Right forelimb (tissue), 1 donor: ENCODE measurements at places on chromosomes 5 and 9.
A peak's percentile ranks its signal among the peaks of the same experiment; 100 is the strongest.

DNA sequence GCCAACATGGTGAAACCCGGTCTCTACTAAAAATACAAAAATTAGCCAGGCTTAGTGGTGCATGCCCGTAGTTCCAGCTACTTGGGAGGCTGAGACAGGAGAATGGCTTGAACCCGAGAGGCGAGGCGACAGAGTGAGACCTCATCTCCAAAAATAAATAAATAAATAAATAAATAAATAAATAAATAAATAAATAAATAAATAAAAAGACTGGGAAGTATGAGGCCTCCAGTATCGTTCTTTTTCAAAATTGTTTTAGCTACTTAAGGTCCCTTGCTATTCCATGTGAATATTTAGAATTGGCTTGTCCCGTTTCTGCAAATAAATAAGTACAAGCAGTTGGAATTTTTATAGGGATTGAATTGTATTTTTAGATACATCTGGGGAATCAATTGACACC, 3.0 kb upstream of the SETX start:
- DNase-seq, result no peak

DNA sequence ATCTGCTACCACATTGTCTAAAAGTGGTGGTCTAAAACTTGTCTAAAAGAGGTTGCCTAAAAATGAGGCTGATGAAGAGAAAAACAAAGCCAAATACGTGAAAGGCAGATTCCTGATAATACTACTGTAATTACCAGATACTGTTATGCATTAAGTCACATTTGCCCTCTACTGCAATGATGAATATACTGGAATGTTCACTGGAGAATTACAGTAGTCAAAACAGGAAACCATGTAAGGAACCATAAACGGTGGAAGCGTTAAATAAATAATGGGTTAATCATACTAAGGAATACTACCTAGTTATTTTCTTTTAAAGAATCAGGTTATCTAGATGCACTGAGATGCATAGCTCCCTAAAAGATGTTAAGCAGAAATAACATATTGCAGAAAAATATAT, 201.3 kb downstream of the MCTP1 start:
- DNase-seq, result no peak

- DNase-seq, result no peak
Measured at GRCh38 chr9:36470643-36471290, 70.7 kb upstream of the RNF38 start.

DNA sequence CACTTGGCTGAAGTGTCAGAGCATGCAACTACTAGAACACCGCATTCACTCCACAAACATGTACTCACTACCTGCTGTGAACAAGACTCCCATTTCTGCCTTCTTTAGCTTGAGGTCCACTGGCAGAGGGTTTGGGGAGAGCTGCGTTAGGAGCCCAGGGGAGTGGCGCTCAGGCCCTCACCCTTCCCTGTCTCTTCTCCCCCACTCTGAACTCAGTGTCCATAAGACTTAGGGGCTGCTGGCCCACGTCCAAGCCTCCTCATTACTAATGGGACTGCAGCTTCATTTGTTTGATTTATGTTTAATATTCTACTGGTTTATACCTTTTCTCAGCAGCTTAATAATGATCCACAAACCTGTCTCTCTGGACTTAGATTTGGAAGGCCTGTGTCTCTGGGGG, 70.9 kb downstream of the HSPA4 start:
- peak; percentile 20 for DNase-seq

DNA sequence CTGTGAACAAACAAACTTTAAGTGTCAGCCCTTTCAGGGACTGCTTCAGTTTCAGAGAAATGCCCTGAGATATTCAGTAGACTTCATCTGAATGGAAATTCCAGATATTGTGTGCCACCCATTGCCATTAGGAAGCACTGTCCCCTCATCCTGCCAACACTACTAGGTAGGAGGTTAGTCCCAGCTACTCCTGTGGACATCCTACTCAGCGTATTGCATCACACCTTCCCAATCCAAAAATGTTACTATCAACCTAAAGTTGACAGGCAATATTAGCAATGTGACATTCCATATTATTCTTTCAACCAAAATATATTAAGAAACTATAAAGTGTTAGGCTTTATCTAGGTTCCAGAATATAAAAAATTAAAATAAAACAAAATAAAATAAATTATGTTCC, 552.0 kb upstream of the ST8SIA4 start:
- no peak for DNase-seq

- no peak for DNase-seq
Measured at GRCh38 chr9:124436320-124436719, 13.9 kb upstream of the ADGRD2 start.

DNA sequence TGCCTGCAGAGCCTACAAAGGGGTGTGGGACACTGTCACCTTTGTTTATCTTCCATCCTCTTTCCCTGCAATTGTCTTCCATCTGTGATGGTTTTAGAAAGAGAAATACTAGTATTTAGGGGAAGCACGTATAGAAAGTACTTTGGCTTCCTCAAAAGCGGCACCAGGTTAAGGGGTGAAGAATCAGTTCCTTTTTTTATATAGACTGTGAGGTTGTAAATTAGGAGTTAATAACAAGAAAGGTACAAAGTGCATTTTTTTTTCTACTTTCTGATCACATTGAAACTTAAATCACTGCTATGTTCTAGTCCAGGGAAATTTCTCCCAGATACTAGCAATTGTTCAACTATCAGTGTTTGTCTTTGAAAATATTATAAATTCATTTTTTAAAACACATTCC, 219.3 kb downstream of the CEMIP2 start:
- no peak for DNase-seq

GRCh38 chr5:89421035-89421434, 538.1 kb upstream of the MEF2C start:
- DNase-seq, result no peak

DNA sequence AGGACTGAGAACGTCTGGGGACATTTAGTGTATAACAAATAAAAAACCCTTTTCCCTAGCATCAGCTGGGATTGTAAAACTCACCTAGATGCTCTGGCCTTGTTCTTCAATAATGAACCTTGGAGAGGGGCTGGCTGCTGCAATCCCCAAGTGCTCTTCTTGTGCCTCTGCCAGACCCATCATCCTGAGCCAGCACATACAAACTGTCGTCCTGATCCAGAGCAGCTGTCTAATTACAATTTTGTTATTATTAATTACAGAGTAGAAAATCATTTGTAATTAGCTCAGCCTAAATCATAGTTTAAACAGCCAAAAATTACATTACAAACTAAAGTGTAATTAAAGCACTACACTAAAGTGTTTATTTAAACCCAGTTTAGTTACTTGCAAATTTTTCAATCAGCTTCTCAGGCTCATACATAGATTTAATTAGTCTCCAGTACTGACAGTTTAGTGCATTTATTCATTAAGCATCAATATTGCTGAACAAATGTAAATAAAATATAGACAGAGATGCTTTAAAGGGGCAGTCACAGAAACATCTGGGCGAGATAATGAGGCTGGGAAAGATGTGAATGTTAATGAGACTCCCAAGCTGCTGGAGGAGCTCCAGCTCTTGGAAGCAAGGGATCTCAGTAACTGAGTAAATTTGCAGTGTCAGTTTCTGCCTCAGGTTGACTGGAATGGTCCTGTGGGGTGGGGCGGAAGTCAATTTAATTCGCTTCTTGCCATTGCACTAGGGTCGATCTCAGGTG, 632.3 kb upstream of the TLE4 start:
- no peak for DNase-seq

GRCh38 chr5:23013395-23013998, 160.4 kb upstream of the CDH12 start:
- no peak for DNase-seq

- no peak for DNase-seq
Measured at GRCh38 chr5:103409013-103409670, 150.6 kb downstream of the MACIR start.

GRCh38 chr5:109905906-109906305, 216.2 kb downstream of the MAN2A1 start:
- no peak for DNase-seq

DNA sequence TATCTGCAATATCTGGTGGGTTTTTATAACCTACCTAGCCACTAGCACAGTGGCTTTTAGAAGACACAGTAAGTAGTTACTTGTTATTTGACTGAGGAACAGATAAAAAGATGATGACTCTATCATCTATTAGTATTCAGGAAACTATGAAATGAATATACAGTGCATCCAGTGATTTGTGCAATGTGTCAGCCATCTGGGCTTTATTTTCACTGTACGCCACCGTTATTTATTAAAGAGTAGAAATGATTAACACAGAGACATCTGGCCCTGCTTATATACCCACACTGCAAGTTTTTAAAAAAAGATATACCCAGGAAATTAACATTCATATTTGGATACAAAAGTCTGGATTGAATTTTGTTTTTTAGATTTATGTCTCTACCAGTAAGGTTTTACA, 408.4 kb downstream of the PDE4D start:
- no peak for DNase-seq

DNA sequence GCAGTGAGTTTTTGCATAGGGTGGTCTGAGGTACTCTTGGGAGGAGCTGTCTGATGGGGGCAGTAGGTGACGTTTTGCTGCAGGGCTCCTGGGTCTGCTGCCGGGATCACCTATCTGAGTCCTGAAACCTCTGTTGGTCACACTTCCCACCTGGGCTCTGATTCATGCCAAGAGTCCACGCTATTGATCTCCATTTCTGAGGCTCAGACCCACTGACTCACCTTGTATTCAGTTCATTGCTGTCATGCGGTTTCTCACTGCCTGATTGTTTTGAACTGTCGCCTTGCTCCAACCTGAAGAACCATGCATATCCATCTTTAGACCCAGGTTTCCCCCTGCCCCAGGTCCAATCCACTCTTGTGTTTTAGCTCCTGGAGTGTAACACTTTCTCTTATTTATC, 101.3 kb downstream of the NPR3 start:
- no peak for DNase-seq

DNA sequence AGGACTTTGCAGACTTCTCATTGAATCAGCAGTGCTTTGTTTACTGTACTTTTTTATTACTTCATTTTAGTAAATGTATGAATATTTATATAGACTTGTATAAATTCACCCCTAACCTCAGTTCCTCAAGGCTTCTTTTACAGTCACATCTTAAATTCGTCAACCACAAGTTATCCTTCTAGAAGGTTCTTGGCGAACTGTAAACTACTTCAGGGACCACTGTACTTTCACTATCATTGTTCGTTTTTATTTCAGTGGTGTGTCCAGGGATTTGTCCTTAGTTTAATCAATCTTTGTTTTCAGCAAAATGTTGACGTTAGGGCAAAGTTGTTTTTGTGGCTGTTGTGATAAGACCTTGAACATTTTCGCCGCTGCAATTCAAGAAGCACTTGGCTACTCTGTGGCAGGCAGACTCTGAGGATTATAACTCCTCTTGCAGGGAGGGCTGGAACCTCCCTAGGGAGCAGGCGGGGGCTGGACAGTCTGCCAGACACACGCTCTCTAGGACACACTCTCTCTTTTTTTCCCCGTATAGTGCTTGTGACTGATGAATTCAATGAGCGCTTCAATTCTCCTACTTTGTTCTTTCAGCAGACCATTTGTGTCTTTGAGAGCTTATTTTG, 252.8 kb downstream of the FBXL7 start:
- no peak for DNase-seq

- DNase-seq, result peak; percentile 68
Measured at GRCh38 chr5:98771382-98772109, 1.9 kb upstream of the RGMB start.

DNA sequence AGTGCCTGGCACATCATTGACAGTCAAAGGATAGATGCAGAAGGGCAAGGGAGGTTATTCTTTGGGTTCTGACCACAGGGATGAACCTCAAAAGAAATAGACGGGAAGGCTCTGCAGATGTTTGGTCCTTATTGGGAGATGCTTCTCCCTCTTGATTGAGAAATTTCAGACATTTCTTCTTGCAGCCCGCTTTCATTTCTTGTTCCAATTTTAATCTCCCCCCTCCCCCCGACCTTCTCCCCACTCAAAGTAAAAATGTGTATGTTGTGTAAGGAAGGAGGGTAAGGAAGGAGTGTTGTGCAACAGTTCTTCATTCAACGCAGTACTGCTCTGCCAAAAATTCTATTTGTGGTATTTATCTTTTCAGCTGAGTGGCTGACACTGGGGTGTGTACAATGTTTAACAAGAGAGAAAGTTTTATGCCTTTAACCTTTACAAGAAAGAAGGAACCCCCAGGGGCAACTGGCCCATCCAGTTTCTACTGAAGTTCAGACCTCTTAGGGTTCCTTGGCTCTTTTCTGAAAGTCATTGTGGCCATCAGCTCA, 46.3 kb upstream of the TNFSF15 start:
- no peak for DNase-seq

DNA sequence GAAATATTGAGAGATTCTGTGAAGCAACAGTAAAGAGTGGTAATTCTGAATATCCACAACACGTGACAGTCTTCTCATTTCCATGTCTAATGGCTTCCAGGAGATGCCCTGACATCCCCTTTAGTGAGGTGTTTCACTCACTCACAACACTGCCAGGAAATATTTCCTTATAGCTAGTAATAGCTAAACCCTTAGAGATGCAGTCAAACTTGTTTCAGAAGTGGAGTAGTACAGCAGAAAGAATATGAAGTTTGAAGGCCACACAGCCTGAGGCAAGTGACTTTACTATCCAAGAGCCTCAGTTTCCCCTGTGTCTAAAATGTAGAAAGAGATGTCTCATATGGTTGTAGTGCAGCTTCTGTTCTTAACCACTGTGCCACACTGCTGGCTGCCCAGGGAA, 139.2 kb downstream of the CDK5RAP2 start:
- DNase-seq, result no peak

DNA sequence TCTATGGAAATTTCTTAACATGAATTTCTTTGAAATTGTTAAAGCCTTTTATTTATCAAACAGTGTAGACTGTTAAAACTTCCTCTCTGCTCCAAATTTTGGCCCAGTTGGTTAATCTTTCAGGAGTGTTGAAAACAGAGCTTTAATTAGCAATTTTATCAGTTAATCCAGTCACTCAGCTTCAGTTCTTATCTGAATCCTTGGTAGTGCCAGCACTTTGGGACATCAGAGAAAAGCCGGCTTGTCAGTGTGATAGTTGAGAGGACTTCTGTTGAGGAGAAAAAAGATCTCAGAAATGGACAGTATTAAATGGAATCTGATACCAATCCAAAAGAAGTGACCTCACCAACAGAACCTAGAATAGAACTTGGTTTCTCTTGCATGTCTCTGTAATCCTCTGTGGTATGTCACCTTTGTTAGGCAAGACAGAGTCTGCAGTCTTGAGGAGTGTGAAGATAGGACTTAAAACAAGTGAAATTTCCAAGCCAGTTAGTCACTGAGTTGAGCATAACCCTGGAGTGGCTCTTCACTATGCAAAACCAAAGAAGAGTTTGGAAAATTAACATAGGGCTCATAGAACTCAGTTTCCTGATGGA, 251.8 kb downstream of the NNT start:
- no peak for DNase-seq

GRCh38 chr5:39301406-39301805, 62.9 kb downstream of the C9 start:
- no peak for DNase-seq

GRCh38 chr9:73050065-73050816, 97.4 kb upstream of the ALDH1A1 start:
- no peak for DNase-seq

GRCh38 chr5:87605663-87606062, 192.9 kb upstream of the CCNH start:
- DNase-seq, result no peak

GRCh38 chr5:168104350-168104749, 187.1 kb upstream of the WWC1 start:
- DNase-seq, result no peak
